CD4-positive, alpha-beta T cell treated with Interleukin-4 for 1 hour (primary cell): ENCODE measurements at places on chromosomes 2 and 18.

GRCh38 chr2:2769481-2770431, 438.7 kb upstream of the MYT1L start:
- no peak for DNase-seq

GRCh38 chr2:40101131-40101575, 322.1 kb upstream of the THUMPD2 start:
- DNase-seq, result no peak

DNA sequence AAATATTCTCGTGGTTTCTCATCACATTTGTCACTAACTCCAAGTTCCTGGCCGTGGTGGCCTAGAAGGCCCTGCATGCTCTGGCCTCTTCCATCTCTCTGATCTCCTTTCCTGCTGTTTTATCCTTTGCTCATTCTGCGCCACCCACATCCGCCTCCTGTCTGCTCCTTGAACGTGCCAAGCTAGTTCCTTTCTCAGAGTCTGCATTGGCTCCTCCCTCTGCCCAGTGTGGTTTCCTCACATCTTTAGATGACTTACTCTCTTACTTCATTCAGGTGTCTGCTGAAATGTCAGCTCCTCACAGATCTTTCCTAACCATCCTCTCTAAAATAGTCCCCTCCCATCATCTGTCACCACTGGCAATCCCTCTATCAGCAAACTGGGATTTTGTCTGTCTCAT, 158.6 kb upstream of the RBMS1 start:
- DNase-seq, result peak; percentile 62

GRCh38 chr2:19955544-19956422, 34.1 kb downstream of the WDR35 start:
- DNase-seq, result peak; percentile 59

DNA sequence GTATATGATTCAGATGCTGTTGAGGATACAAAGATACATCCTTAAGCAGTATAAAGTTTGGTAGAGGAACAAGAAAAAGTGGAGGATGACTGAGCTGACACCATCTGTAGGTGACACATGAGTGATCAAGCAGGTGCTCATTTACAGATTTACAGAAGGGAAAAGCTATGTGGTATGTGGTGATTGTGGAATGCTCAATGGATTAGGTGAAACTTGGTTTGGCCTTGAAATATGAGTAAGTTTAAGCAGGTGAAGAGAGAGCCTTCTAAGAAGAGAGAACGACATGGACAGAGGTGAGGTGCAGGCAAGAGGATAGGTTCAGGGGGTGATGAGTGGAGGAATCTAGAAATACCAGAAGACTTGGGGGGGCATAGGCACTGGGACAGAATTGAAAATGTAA, 5.9 kb downstream of the ASXL3 start:
- DNase-seq, result no peak

- DNase-seq, result no peak
Observed at GRCh38 chr2:37318401-37318800, 6.2 kb downstream of the PRKD3 start.

GRCh38 chr2:127879899-127880298, 5.9 kb downstream of the AMMECR1L start:
- no peak for DNase-seq
